ENCODE measurements at places on chromosomes 12 and 14.

- DNase-seq: no peak
Measured at GRCh38 chr12:15273896-15274295, 48.4 kb upstream of the PTPRO start.

GRCh38 chr14:103741876-103742275, 26.3 kb downstream of the ZFYVE21 start:
- DNase-seq: no peak

- DNase-seq: no peak
Measured at GRCh38 chr12:105681341-105681740, 350.9 kb downstream of the C12orf75 start.

- DNase-seq: no peak
Measured at GRCh38 chr12:6234906-6235305, 34.7 kb downstream of the CD9 start.

DNA sequence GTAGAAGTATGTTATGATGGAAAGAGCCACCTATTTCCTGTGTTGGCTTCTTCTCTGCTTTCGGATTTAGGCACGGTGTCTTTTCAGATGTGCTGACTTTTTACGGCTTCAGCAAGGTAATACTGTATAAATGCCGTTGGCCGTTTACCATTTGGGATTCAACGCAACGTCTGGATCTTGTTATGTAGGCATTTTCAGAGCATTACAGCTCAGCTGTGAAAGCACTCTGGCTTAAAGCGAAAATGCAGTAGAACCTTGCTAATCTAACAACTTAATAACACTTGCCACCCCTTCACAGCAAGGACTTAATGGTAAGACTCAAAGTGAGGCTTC, 229.9 kb downstream of the EFCAB11 start:
- DNase-seq: no peak
